Choroid plexus epithelial cell (primary cell): ENCODE measurements at places on chromosomes 13 and 19.

GRCh38 chr13:32453981-32454380 lies 26.1 kb upstream of the N4BP2L1 start:
- peak; percentile 47 for DNase-seq

DNA sequence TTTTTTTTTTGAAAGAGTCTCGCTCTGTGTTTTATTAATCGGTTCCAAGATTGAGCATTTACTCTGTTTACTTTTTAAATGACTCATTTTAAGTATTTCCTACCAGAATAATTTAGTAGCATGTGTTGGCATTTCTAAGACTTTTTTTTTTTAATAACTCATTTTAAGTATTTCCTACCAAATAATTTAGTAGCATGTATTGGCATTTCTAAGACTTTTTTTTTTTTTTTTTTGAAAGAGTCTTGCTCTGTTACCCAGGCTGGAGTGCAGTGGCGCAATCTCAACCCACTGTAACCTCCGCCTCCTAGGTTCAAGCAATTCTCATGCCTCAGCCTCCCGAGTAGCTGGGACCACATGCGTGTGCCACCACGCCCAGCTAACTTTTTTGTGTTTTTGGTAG lies 13.1 kb downstream of the SETDB2 start:
- DNase-seq, result peak; percentile 40

DNA sequence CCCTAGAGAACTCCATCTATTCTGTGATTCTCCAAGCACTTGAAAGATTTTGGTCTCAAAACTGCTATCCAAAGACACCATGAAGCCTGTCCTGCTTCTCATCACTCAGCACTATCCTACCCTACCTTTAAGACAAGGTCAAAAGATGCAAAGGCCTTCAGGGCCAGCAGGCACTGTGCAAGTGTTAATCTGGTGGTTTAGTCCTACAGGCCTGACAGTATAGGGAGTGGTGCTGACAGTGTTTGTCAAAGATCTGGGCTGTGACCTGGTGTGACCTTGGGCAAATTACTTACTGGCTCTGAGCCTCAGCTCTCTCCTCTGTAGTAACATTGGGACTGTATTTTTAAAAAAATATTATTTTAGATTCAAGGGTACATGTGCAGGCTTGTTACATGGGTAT lies 28.0 kb downstream of the SIAH3 start:
- DNase-seq, result no peak

- no peak for DNase-seq
Observed at GRCh38 chr13:112744168-112745021, 54.6 kb downstream of the ATP11A start.

GRCh38 chr19:54684527-54684926 lies 21.7 kb downstream of the LILRB4 start:
- DNase-seq, result peak; percentile 14

DNA sequence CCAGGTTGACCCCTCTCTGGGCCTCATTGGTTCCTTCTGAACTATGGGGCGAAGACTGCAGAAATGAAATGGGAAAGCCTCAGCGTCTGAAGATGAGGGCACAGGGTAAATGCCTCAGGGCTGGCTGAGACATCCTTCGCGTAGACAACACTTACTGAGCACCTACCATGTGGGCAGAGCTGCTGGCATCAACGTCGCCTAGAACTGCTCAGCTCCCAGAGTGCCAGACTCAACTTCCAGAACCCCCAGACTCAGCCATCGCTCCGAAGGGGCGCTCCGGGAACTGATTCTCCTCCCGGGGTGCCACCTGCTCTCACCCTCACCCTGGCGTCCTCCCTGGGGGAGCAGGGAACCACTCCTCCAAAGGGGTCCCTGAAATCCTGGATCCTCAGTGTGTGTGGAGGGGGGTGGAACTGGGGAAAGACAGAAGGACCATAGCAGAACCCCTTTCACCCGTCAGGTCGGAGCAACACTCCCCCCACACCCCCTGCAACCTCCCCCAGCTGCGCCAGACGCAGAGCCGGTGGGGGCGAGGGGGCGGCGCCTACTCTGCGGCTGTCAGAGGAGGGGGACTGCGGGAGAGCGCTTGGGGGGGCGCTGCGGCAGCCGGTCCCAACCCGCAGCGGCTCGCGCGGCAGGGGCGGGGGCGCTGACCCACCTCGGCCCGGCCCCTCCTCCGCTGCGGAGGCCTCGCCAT lies 8.2 kb upstream of the NFIC start:
- no peak for DNase-seq

DNA sequence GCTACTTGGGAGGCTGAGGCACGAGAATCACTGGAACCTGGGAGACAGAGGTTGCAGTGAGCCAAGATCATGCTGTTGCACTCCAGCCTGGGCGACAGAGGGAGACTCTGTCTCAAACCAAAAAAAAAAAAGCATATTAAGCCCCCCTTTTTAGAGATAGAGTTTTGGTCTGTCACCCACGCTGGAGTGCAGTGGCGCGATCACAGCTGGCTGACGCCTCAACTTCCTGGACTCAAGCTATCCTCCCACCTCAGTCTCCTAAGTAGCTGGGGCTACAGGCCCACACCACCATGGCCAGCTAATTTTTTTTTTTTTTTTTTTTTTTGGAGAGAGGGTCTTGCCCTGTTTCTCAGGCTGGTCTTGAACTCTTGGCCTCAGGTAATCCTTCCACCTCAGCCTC lies 34.2 kb upstream of the MAP3K10 start:
- DNase-seq, result no peak

GRCh38 chr13:95164830-95165229 lies 136.4 kb downstream of the ABCC4 start:
- no peak for DNase-seq

DNA sequence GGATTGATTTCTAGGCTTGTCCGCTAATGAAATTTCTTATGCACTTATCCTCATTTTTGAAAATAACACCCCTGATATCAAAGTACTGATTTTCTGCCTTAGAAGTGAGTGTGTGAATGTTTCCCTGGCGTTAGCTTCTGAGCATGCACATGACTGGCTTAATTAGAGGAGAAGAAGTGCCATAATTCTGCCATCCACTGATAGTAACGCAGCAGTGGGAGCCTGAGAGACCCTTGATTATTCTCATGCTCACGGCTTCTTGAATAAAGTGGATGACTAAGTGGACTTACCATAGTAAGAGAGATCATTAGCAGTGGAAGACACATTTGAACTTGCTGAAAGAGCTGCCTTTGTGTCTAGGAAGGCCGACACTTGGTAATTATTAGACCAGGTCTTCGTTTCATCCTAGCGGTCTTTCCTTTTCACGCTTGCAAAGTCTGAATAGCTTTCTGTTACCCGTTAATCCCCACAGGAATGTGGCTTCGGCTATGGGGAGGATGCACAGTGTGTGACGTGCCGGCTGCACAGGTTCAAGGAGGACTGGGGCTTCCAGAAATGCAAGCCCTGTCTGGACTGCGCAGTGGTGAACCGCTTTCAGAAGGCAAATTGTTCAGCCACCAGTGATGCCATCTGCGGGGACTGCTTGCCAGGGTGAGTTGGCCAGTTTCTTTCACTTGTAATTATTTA lies 45.3 kb downstream of the TNFRSF19 start:
- no peak for DNase-seq

DNA sequence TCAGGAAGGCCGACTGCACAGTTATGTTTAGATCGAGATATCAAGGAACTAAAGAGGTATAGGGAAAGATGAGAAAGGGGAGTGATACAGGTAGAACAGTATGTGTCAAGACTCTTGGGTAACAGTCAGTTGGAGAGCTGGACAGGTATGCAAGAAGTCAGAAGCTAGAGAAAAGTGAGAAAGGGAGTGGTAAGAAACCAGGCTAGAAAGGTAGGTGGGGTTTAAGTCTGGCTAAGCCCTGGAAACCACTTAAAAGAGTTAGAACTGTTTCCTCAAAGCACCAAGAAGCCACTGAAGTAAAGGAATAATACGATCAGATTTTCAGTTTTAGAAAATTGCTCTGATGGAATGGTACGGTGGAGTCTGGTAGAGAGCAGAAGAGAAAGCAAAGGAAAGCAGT lies 196.4 kb downstream of the VWA8 start:
- DNase-seq, result no peak

GRCh38 chr13:89307278-89307677 lies 1636.1 kb downstream of the SLITRK5 start:
- DNase-seq, result no peak

GRCh38 chr13:46995874-46996273 lies 99.0 kb upstream of the HTR2A start:
- no peak for DNase-seq

GRCh38 chr13:20363603-20364002 lies 131.5 kb upstream of the GJB6 start:
- DNase-seq, result no peak

GRCh38 chr13:37039896-37040295 lies 19.6 kb downstream of the SUPT20H start:
- no peak for DNase-seq

- no peak for DNase-seq
Observed at GRCh38 chr19:522726-523125, 8.8 kb upstream of the CDC34 start.
